AG10803 (cell line): ENCODE measurements at places on chromosomes 12 and 14.
A peak's percentile ranks its signal among the peaks of the same experiment; 100 is the strongest.

DNA sequence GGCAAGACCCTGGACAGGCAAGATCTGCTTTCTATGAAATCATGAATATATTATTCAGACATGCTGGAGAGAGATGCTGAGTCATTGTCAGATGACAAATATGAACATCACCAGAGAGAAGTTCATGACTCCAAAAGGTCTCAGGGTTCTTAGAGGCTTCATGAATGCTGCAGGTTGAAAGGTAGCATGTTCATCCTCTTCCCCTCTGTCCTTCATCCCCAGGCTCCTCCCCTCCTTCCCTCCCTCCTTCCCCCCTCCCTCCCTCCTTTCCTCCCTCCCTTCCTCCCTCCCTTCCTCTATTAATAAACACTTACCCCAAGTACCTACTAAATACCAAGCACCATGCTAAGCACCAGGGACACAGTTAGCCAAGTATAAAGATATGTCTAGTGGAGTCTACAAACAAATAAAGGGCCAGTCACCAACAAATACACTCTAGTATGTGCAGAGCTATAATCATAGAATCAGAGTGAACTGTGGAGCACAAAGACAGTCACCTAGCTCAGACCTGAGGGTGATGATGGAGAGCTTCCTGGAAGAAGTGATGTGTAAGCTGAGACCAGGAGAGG lies 46.2 kb downstream of the RPH3A start:
- DNase-seq = peak; percentile 21

DNA sequence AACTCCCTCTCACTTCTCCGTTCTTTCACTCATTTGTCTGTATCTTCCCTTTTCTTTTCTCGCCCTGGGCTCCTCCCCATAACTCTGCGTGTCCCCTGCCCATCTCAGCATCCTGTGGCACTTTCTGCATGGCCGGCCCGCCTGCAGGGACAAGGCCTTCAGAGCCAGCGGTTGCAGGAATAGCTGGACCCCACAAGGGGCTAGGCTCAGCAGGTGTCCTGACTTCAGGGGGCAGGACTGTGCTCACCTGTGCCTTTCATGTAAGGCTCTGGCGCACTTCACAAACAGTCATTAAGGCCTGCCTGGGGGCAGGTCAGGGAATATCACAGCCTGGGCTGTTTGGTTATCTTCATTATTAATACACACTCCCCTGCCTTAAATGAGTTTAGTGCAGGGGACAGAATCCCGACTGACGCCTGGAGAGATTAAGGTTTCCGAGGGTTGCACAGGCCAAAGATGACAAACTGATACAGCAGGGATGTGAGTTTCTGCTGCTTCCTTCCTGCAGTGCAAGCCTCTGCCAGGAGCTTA lies 768.8 kb upstream of the TBX3 start:
- no peak for DNase-seq

DNA sequence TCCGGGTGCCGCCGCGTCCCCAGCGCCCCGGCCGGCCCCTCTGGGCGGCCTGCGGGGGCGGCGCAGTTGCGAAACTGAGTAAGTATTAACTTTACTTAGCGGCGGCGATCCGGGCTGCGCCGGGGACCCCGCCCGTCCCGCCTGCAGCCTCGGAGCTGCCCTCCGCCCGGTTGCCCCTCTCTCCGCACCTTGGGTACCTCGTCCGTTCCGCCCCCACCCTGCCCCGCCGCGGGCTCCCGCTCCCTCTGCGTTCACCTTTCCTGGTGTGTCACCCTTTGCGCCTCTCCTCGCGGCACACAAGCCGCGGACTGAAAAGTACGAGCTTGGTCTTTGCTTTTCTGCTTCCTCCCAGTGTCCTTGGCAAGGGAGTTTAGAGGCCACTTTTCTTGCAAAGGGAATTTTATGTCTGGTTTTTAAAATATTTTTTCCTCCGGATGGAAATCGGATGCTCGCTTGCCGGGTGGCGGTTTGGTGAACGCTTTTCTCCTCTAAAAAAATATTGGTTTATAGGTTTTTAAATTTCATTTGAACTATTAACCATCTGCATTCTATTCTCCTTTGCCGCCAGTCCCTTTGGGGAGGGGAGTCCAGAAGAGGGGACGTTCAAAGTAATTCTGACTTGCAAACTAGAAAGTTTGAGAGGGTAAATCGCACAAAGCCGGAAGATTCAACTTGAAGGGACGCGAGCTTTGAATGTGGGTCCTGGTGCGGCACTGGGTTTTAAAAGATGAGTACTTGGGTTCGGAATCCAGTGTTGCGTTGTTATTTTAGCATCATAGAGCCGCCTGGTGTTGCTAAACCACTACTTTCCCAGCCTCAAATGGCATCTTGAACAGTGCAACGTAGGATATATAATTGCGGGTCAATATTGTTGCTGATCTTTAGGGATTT lies 834 bp downstream of the RASSF8 start:
- DNase-seq = peak; percentile 92

GRCh38 chr14:73740618-73741326 lies 26.6 kb upstream of the PNMA1 start:
- DNase-seq = peak; percentile 51

DNA sequence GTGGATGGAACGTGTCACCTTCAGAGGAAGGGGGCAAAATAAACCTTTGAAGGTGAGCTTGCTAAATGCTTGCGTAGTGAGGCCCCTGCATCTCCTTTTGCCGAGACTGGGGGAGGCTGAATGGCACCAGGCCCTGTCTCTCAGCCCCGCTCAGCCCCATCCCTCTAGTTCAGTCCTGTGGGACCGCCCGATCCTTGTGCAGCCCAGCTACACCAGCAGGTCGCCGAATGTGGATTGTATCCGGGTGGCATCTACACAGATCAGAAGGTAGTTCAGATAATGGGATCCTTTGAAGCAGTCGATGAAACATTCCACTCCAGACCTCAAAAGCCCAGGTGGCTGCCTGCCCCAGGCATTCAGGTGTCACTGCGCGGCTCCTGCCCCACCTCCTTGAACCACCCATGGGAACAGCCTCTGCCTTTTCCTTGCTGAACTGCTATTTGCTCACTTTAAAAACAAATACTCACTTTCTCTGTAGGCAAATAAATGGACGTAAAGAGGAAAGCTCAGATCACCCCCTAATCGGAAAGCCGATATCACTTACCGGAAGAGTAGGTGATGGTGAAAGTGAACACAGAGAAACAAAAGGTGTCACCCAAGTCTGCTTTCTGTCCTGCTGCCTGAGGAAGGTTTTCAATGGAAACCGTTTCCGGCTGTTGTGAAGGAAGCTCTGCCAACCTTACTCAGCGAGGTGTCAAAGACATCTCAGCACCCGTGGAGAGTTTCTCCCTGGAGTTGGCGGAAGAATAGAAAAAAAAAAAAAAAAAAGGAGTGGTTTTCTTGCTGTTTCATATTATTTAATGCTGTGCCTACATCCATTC lies 100.3 kb upstream of the NCOR2 start:
- DNase-seq = no peak

- no peak for DNase-seq
These were observed 2.5 kb upstream of the ATP2B1 start for GRCh38 chr12:89710873-89711750.

DNA sequence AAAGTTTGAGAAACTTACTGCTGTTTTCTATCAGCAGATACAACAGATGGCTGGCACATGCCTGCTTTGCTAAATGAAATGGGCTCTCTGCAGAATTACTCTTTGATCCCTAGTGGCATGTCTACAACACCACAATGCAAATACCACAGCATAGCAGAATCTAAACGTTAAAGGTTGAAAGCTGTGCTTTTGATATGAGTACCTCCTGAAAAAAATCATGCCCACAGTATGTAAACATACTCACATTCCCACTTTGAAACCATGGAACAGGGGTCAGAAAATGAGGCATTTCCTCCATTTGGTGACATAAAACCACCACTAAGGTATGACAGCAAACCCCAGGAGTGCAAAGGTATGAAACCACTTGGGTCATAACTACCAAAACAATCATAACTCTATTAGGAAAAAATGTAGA lies 7.5 kb downstream of the WIF1 start:
- peak; percentile 13 for DNase-seq

- DNase-seq = no peak
These were observed 31.4 kb upstream of the C12orf76 start for GRCh38 chr12:110079477-110080400.

DNA sequence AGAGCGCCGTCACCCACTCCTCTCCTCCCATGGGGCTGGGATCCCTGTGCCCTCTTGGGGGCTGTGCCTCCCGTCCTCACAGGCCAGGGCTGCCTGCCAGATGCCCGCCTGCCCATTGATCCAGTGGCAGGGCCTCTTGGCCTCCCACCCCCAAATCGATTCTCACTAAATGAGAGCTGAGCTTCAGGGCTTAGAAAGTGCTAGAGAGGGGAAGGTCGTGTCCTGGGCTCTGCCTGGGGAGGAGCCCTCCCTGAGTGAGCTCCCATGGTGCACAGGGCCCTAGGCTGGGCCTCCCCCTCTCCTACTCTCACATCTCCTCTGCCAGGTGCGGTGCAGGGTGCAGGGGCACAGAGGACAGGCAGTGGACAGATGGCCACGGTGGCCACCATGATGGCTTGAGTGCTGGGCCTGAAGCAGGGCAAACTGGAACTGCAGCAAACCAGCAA lies 9.2 kb downstream of the BEGAIN start:
- DNase-seq = no peak

GRCh38 chr14:100321473-100322137 lies 1.5 kb upstream of the SLC25A47 start:
- no peak for DNase-seq

DNA sequence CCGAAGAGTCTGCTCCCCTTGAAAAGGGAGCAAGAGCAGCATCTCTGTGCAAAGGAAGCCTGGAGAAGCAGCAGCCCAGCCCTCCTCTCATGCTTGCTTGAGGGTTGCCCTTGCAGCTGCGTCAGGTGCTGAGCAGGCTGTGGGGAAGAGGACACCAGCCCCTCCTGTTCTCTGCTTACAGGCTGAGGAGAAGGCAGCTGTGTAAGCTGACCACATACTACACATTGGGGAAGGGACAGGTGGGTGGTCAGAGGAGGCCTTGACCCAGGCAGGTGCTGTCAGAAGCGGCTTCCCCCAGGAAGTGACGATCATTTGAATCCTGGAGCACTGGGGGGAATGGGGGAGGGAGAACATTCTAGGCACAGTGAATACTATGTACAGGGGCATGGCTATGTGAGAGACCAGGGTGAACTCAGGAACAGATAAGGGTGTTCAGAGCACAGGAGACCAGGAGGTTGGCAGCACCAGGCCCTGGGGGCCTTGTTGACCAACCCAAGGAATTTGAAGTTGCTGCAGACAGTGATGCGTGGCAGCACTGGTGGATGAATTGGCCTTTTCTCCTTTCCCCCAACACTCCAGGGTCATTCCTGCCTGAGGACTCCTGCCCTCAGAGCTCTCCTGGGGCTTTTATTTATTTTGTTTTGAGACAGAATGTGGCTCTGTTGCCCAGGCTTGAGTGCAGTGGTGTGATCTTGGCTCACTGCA lies 2.7 kb upstream of the KLC1 start:
- no peak for DNase-seq

DNA sequence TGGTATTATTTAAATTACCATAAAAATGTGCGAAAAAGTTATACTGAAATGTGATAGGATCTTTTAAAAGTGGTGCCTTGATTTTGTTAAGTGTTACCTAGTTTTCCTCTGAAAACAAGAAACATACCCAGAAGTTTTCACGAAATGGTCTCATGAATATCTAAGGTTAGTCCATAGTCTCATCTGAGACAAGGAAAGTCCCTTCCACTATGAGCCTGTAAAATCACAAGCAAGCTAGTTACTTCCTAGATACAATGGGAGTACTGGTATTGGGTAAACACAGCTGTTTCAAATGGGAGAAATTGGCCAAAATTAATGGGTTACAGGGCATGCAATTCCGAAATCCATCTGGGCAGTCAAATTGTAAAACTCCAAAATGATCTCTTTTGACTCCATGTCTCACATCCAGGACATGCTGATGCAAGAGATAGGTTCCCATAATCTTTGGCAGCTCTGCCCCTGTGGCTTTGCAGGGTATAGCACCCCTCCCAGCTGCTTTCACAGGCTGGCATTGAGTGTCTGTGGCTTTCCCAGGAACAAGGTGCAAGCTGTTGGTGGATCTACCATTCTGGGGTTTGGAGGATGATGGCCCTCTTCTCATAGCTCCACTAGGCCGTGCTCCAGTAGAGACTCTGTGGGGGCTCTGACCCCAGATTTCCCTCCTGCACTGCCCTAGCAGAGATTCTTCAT lies 271.4 kb downstream of the NAV3 start:
- DNase-seq = no peak

- no peak for DNase-seq
These were observed 69.7 kb upstream of the VRK1 start for GRCh38 chr14:96727491-96727890.

DNA sequence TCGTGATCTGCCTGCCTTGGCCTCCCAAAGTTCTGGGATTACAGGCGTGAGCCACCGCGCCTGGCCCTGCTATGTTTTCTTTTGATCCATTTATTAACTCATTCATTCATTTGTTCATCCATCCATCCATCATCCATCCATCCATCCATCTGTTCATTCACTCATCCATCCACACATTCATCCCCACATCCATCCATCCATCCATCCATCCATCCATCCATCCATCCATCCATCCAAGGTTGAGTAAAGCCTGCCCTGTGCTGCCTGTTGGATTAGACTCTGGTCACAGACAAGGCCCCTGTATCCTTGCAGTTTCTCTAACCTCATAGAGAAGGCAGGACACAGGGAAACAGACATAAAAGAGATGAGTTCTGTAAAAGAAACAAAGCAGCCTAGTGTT lies 44.9 kb downstream of the DNAH10 start:
- DNase-seq = no peak

GRCh38 chr12:113088037-113088436 lies 31.5 kb downstream of the DTX1 start:
- no peak for DNase-seq

- DNase-seq = no peak
These were observed 45.0 kb upstream of the PLEKHA5 start for GRCh38 chr12:19084547-19084946.

DNA sequence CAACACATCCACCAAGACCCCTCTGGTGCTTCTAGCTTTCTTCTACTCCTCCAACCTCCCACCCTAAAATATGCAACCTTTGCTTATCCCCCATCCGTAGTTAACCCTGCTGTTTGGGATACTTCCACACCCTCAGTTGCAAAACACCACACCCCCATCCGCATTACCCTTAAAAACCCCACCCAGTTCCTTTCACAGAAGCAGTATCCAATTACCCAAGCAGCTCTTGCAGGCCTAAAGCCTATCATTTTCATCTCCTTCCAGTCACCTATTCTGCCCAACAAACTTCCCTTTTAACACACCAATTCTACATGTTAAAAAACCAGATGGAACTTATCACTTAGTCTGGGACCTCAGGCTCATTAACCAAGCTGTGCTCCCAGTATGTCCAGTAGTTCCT lies 88.2 kb downstream of the TMTC3 start:
- DNase-seq = no peak

GRCh38 chr14:96746101-96746500 lies 51.1 kb upstream of the VRK1 start:
- DNase-seq = no peak

GRCh38 chr14:92578511-92578910 lies 64.9 kb downstream of the RIN3 start:
- DNase-seq = peak; percentile 59
